ENCODE measurements at places on chromosomes 12 and 14.

DNA sequence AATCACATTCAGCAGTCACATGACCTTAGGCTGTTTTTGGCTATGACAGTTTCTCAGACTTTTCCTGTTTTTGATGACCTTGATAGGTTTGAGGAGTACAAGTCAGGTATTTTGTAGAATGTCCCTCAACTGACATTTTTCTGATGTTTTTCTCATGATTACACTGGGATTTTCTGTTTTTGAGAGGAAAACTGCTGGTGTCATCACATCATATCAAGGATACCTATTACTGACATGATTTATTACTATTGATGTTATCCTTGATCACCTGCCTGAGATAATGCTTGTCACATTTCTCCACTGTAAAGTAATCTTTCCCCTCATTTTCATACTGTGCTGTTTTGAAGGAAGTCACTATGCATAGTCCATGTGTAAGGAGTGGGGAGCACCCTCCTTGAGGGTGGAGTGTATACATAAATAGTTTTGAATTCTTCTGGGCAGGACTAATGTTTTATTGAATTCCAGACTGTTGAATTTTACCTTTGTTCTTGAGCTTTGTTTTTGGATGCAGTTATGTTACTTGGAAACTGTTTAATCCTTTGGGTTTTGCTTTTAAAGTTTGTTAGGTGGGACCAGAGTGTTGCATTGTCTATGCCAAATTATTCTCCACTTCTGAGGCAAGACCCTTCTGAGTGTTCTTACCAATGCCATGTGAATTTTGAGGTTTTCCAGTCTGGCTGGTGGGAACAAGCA lies 444.5 kb upstream of the FAR2 start:
- no peak for DNase-seq

GRCh38 chr12:2853626-2854025 lies 3.2 kb downstream of the TEX52 start:
- peak; percentile 43 for DNase-seq

GRCh38 chr14:76962303-76962660 lies 66.2 kb downstream of the IRF2BPL start:
- DNase-seq, result no peak

DNA sequence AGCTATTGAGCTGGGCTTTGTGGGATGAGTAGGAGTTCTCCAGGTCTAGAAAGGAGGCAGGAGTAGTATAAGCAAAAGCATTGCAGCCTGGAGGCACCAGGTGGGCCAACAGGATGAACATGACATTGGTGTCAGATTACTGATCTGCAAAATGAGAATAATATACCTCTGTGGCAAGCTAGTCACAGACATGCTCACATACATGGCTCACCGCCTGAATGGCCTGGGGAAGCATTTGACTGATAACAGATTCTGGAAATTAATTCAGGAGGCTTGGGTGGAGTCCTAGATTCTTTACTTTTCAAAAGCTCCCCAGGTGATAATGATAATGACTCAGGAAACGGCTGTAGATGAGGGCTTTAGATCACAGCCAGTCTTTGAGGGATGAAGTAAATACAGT lies 709 bp downstream of the TCL1B start:
- no peak for DNase-seq

DNA sequence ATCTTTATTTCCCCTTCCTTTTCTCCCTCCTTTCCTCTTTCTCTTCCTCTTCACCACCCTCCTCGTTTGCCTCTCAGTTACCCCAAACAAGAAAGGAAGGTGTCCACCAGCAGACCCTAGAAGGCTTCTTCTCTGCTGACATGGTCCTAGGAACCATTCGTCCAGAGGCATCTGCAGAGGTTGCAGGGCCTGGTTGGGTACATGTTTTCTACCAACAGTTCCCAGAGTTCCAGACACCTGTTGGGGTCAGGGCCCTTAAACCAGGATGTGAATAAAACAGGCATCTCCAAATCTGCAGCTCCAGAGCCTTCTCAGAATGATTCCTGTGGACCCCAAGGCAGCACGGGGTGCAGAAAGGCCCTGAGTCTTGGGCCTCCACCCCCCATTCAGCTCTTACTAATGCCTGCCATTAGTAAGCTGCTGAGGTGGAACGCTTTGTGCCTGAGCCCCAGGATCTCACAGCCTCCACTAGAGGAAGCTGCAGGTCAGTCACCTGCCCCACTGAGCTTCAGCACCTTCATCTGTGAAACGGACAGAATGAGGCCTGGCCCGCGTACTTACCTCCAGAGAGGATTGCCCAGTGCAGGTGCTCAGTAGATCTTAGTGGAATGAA lies 130.4 kb downstream of the DICER1 start:
- DNase-seq, result no peak

DNA sequence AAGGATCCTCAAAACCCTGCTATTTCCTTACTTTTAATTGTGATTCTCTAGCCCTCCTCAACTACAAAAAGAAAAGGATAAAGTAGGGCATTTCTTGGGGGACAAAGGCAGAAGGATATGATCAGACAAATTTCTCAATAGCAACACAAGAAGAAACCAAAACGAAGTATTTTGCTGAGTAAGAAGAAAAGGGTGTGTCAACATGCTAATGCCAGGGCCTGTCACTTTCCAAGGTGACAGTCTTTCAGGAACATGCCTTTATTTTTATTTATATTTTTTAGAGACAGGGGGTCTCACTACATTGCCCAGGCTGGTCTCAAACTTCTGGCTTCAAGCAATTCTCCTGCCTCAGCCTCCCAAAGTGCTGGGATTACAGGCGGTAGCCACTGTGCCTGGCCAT lies 39.8 kb downstream of the CBX5 start:
- DNase-seq, result no peak

- no peak for DNase-seq
Observed at GRCh38 chr12:110931315-110931728, 10.9 kb upstream of the MYL2 start.

DNA sequence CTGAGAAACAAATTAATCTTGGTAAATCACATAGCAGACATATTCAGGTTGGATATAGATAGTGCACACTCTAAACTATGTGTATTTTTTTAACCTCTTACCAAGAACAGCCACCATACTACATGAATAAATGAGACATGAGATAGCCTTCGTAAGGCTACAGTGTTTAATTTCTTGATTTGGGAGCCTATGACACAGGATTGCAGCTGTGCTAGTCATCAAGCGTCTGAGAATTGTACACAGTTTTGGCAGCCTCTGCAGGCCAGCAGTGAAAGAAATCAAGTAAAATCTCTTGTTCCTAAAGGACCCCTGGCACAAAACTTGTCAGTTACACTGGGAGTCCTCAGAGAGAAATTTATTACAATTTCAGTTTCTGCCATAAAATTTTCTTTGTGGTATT lies 236.1 kb downstream of the C12orf50 start:
- no peak for DNase-seq

DNA sequence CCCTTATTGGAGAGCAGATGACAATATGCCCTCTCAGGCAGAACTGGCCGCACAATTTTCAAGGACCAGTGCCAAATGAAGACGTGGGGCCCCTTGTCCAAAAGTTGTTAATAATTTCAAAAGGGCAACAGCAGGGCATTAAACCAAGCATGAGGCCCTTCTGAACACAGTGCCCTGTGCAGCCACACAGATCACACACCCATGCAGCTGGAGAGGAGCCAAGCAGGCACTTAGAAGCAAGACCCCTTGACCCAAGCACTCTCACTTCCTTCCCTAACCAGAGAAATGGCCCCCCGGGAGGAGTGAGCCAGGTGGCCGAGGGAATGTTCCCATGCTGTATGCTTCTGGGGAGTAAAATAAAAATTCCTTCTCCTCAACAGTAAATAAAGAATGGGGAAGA lies 114.0 kb upstream of the TMPO start:
- DNase-seq, result no peak

DNA sequence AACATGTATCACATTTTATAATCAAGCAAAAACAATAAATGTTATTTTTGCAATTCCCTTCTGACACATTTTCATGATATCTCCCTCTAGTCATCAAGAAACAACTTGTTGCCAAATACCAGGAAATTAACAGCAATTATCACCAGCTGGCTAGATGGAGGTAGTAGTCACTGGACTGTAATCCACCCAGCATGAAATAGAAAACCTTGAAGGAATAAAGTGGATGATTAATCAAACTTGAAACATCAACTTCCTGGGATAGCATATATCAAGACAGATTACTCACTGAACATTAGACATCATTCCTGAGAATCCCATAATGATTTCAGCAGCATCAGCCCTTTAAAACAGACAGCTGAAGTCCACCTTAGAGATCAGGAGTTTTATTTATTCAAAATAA lies 259.0 kb downstream of the CCDC59 start:
- no peak for DNase-seq

DNA sequence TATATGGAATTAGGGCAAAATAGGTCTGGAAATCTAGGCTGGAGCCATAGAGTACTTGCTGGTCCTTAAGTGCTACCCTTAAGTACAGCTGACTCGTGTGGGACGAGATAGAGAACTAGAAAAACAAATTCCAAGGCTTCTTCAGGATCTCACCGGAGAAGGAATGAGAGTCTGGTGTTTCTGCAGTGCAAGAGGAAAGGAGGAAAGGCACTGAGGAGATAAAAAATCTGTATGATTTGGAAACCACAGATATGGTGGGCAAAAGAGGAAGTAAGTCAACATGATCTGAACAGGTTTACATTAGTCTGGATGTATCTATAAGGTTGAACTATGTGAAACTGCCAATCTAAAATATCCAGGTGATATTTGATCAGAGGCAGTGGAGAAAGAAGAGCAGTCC lies 134.4 kb upstream of the SOX5 start:
- no peak for DNase-seq

DNA sequence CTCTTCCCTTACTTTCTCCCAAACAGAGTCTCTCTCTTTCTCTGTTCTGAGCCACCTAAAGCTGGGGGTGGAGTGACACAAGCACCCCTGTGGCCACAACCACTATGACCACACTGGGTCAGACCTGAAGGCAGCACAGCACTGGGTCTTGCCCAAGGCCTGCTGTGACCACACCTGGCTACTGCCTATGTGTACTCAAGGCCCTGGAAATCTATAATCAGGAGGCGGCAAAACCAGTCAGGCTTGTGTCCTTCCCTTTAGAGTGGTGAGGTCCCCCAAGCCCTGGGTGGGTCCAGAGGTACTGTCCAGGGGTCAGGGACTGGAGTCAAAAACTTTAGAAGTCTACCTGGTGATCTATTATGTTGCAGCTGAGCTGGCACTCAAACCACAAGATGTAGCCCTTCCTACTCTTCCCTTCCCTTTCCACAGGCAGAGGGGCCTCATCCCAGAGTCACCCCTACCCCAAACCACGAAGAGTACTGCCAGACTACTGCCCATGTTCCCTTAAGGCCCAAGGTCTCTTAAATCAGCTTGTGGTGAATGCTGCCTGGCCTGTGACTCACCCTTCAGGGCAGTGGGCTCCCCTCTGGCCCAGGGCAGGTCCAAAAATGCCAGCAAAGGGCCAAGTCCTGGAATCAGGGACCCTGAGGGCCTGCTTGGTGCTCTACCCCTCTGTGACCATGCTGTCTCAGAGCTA lies 179.8 kb upstream of the DYRK2 start:
- DNase-seq, result no peak

- DNase-seq, result no peak
Observed at GRCh38 chr12:54443446-54443845, 24.4 kb upstream of the ITGA5 start.

DNA sequence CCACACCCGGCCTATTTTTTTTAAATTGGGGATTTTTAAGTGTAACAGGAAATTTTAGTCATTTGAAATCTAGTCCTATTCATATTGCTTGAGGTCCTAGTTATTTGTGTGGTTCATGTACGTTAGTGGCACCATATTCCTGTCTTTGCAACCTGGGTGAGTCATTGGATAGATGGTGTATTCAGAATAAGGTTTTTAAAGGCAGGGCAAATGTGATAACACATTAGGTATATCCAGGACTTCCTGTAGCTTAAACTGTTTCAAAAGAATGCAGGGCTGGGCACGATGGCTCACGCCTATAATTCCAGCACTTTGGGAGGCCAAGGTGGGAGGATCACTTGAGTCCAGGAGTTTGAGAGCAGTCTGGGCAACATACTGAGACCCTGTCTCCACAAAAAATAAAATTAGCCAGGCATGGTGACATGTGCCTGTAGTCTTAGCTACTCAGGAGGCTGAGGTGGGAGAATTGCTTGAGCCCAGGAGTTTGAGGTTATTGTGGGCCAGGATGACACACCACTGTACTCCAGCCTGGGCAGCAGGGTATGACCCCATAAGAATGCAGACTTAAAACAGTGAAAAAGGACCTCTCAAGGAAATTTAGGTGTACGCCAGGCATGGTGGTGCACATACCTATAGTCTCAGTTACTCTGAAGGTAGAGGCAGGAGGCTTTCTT lies 8.1 kb downstream of the ATP6V0A2 start:
- no peak for DNase-seq
